Posterior vena cava (tissue), 2 donors: ENCODE measurements at places on chromosomes 1 and 21.

GRCh38 chr1:29341936-29342335 lies 105.6 kb downstream of the PTPRU start:
- no peak for DNase-seq

DNA sequence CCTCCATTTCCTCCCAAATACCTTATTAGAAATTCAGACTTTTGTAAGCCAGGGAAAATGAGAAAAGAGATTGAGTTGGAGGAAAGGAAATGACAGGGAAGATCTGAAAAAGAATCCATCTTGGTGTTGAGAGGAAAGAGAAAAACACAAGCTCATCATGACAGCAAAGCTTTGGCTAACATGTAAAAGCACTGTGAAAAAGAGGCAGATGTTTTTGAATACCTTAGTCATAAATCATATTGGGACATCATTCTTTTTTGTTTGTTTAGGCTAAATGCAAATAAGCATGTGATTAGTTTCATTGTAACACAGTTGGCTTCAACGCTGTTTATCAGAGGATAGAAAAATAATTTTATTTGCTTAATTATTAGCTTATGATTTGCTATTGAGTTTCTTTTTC lies 64.6 kb downstream of the LHX8 start:
- no peak for DNase-seq

- peak; percentile 53 for DNase-seq
These were observed 40.9 kb downstream of the MORN1 start for GRCh38 chr1:2350501-2350900.

DNA sequence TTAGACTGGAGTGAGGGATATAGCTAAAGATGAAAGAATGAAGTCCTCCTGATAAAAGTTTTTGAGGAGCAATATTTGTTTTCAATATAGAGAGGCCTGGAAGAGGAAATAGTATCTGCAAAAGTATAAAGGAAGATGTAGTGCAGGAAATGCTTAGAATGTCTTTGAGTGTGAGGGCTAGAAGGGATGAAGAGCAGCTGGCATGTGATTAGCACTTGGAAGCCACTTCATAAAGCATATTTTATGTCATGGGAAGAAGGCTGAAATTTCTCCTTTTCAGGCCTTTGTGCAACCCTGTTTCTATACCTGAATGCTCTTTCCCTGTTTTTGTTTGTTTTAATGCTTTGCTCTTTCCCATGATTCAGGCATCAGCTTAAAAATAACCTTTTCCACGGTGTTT lies 323.3 kb upstream of the DEPDC1 start:
- DNase-seq: no peak

DNA sequence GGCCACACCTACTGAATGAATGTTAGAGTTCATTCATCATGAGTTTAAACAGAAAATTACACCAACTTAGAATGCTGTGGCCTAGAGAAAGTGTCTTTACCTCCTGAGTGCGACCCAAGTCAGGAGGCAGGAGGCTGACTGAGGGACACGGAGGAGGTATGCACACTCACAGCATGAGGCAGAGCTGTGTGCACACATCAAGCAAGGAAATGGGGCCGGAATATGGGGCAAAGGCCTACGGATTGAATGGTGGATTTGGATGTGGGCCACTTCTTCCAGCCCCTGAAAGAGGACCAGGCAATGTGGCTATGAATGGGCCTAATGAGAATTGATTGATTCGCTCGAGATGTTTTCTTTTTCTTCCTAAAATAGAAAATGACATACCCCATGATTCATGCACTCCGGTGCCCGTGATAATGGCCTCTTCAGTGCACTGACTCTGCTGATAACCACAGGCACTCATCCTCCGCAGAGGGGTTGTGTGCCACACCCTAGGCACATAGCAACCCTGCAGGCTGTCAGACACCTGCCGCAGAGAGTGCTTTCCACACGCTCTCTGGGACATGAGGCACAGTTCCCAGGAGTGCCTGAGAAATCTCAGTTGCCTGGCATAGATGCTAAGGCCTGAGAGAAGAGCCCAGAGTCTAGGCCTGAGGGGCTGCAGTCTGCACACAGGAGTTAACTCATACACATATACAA lies 155.5 kb downstream of the GLUL start:
- DNase-seq: no peak

DNA sequence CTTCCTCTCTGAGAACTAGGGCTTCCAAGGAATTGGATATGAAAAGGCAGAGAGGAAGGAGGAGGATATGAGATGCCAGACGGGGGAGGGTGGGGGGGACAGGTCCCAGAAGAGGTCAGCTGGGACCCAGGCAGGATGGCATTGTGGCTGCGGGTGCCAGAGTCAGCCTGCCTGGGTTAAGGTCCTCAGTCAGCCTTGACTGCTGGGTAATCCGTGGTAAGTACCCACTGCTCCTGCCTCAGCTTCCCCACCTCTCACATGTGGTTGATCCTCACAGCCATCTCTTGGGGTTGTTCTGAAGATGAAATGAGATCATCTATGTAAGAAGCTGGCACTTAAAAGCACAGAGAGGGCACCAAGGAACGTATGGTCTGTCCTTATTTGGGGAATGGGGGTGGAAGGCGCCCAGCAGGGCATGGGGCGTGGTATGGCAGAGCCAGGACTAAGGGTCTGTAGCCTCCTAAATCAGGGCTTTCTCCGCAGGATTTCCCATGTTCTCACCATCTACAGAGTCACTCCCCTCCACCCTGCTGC lies 23.8 kb downstream of the ELF3 start:
- DNase-seq: no peak

DNA sequence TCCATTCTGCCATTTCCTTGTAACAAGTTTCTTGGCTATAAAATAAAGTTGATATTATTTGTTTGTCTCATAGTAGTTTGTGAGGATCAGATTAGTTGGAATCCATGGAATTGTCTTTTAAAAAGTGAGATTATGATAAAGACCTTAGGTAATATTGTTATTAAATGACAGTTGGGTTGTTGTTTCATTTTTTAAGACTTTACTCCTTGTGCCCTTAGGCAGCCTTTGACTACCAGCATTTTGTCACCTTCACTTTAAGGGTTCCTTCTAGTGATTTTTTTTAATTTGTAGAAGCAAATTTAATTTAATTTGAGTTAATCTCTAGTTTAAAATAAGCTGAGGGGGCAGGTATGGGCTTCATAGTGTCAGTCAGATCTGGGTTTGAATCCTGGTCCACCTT lies 84.6 kb upstream of the ZNF326 start:
- no peak for DNase-seq

DNA sequence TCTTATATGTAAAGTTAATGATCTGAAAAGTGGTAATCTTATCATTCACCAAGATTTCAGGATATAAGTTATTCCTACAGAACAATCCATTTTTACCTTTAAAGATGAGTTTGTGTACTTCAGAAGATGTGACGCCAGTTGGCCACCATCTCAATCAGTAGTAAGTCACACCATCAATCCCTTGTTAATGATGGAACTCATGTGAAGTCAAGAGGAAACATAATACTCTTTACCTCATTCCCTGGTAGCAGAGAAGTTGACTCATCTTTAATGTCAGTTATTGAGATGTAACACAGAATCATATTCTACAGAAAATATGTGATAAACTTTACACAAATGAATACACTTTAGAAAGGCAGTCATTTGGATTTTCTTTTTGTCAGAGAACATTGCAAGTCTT lies 38.2 kb downstream of the MRPL39 start:
- DNase-seq: no peak

GRCh38 chr1:89610457-89611011 lies 22.4 kb upstream of the LRRC8C start:
- DNase-seq: no peak

DNA sequence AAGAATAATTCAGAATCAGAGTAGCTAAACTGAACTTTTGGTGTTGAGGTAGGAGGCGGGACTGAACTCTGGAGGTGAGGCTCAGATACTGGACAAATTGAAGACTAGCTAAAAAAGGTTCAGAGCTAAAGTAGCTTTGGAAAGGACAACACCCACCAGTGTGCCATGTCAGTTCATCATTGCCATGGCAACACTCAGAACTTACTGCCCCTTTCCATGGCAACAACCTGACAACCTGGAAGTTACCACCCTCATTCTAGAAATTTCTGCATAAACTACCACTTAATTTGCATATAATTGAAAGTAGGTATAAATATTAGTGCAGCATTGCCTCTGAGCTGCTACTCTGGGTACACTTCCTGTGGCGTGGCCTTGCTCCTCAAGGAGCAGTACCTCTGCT lies 30.3 kb upstream of the POGK start:
- no peak for DNase-seq

DNA sequence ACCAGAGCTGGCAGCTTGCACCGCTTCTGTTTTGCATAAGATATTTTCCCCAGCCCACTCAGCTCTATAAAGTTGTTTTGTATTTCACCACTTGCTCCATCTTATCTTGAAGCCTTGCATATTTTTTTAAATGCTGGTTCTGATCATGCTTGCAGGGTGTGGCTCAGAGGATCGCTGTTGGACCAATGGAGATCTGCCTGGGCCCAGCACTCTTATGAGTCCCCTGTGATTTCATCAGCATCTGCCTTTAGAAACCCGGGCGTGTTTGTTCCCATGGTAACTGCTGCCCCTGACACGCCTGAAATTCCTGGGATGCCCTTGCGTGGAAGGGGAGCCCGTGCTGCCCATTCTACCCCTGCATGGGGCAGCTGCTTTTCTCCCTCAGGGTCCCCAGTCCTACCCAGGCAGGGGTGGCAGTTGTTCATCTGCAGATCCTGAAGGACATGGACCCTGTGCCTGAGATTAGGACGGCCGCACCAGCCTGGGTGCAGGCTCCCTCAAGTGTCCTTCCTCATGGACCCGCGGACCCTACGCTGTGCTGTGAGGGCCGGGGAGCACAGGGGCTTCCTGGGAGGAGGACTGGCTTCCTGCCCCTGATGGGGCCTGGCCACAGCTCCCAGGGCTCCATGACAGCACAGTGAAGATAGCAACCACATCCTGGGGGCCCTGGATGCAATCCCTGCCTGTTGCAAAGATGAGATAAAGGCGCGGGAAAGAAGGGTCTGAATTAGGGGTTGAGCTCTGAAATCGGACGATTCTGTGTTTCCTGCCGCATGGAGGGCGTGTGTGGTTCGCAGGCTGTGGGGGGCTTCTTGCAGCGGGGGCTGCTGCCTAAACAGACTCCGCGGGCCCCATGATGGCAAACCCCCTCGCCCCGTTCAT lies 226.5 kb downstream of the SDCCAG8 start:
- DNase-seq: no peak

DNA sequence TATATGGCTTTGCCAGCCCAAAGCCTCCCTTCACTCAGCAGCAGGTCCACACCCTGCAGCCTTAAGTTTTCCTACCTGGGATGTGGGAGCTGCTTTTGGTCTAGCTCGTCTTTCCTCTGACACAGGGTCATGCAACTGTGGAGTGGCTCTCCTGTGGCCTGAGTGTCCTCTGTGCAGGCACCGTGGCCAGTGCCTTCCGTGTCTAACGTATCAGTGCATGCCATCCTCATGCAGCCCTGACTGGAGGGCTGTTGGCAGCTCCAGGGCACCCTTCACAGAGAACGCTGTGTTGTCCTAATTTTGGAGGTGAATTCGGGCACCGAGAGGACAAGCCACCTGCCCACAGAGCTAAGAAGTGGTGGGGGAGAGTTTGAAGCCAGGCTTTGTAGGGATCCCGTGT lies 25.7 kb upstream of the C1orf174 start:
- DNase-seq: no peak

- DNase-seq: no peak
These were observed 1.3 kb downstream of the NADK start for GRCh38 chr1:1776672-1777582.

DNA sequence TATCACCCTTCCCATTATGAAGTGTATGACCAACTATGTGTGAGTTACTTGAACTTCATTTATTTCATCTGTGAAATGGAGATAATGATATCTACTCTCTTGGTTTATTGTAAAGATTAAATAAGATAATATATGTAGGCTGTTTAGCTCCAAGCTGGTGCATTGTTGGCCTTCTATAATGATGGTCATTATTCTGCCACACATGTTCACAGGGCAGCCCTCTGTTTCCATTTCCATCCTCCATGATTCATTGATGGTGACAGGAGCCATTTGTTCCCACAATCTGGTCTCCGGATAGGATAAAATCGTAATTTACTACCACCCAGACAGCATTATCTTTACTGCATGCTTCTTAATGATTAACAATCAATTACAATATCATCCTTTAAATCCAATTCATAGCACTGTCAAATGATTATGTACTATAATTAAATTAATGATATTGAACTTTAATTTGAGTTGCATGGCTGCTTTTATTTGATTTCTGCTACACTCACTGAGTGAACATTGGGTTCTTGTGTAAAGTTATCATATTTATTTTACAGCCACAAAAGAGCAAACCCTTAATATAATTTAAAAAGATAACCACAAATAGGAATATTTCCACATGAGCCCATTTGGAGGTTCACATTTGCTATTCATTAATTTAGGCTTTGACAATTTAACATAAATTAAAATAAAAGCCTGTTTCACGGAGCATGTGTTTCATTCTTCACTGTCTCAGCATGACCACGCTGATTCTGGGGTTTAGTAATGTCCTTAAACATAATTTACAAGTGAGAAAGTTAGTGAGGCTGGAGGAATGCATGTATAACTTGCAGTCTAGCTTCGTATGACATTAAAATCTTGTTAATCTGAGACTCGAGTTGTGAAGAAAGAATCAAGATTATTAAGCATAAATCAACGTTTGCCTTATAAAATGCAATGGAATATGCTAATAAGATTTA lies 596.4 kb upstream of the ZRANB2 start:
- no peak for DNase-seq

GRCh38 chr21:25330266-25330665 lies 277.0 kb downstream of the MRPL39 start:
- no peak for DNase-seq

DNA sequence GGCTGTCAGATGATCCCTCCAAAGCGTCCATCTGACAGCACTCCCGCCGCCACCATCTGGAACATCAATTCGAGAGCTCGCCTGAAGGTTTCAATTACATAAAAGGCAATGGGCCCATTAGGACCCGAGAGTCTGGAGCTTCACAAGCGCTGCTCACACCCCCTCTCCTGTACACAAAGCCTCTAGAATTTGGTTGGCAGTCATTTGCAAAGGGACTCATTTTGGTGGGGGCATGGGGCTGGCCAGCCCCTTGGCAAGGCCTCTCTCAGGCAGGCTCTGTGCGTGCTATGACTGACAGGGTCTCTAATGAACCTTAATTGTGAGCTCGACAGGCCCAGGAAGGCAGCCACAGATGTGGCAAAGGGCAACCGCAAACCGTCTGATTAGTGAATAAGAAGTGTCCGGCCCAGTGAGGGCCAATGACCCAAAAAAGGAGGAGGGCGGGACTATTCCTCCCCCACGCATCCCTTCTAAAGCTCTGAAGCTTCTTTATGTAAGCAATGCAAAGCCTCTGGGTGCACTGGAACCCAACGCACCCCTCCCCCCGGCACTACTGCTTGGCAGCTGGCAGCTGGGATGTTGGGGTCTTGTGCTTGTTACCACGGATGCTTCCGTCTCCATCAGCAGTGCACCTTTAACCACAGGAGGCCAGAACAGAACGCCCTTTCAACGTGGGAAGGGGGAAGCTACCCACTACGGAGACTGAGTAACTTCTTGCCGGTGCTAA lies 79.4 kb downstream of the CAPZB start:
- no peak for DNase-seq

GRCh38 chr1:31371121-31371959 lies 1.5 kb downstream of the FABP3 start:
- DNase-seq: no peak

- DNase-seq: peak; percentile 74
These were observed 25.4 kb downstream of the ZNF362 start for GRCh38 chr1:33281554-33282303.

GRCh38 chr21:44927587-44928461 lies 7.1 kb upstream of the ITGB2 start:
- DNase-seq: no peak
